ENCODE measurements at places on chromosomes 5 and 9.

DNA sequence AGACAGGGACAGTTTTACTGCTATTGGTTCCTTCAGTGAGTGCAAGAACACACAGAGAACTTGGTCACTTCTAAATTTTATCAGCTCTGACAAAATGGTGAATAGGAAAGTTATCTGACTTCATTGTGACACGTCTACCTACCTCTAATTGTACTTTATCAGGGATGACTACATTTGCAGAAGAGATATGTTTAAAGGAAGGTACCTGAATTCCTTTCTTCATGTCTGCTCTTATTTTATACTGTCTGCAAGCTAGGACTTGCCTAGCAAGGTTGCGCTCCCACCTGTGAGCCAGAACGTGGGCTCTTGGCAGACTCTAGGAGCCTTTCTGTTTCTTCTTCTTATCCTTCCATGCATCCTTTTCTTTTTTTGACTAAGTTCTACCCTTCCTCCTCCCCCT lies 1.6 kb downstream of the SLC27A6 start:
- no peak for DNase-seq

GRCh38 chr5:66142417-66142816 lies 1.7 kb upstream of the SREK1 start:
- no peak for DNase-seq

- no peak for DNase-seq
Observed at GRCh38 chr5:157574456-157575380, 857 bp downstream of the ADAM19 start.

GRCh38 chr5:177077335-177077734 lies 9.4 kb upstream of the FGFR4 start:
- DNase-seq, result no peak

DNA sequence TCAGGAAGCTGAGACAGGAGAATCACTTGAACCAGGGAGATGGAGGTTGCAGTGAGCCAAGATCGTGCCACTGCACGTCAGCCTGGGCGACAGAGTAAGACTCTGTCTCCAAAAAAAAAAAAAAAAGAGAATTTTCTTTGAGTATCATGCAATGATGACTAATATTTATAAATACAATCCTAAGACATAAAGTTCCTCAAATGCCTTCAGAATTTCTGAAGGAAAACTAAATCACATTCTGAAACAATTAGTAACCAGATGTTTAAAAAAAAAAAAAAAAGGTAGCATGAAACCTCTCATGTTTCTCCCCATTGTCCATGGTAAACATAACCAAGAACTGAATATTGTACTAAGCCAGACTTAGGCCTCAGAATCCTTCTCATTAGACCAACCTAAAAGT lies 23.1 kb downstream of the MLLT3 start:
- DNase-seq, result no peak

GRCh38 chr5:134097211-134097749 lies 17.2 kb upstream of the TCF7 start:
- no peak for DNase-seq

GRCh38 chr5:96124589-96124988 lies 162.9 kb upstream of the ELL2 start:
- DNase-seq, result no peak

DNA sequence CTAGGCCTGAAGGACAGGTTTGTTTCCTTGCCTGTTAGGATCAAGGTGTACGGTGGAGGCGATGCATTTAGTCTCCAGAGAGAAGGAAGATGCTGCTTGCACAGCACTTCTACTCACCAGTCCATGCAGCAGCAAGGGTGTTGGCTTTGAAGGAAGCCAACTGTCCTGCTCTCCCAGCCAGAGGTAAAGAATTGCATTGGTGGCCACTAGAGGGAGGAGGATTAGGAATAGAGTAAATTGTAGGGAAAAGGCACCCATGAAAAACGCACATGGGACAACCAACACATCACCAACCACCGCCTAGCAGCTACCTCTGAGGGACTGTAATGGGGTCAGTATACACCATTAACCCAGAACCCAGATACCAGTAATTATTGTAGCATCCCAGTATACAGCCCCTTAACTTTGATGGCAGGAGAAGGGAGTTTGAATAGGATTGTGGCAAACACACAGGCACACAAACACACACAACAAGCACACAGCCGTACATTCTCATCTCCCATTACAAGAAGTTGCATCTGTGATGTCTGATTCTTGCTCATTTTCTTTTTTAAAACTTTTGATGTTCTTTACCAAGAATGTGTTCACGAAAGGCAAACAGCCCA lies 267.7 kb downstream of the ADAMTS6 start:
- no peak for DNase-seq

DNA sequence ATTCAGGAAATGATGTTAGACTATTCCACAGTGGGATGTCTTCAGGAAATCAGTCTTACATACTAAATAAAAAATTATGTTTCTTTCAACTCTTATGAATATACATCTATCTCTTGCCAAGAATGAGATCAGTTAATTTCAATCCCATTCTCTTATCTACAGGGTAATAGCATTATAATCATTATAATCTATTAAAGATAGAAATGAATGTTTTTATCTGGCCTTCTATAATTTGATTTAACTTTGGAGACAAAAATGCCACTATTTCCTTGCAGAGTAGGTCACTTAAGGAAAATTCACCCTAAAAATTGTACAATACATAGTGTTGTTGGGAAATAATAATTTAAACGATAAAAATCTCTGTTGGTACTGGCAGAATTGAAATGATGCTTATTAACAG lies 96.4 kb downstream of the HOMER1 start:
- no peak for DNase-seq

- DNase-seq, result no peak
Observed at GRCh38 chr9:133825555-133826218, 87.5 kb upstream of the SARDH start.

DNA sequence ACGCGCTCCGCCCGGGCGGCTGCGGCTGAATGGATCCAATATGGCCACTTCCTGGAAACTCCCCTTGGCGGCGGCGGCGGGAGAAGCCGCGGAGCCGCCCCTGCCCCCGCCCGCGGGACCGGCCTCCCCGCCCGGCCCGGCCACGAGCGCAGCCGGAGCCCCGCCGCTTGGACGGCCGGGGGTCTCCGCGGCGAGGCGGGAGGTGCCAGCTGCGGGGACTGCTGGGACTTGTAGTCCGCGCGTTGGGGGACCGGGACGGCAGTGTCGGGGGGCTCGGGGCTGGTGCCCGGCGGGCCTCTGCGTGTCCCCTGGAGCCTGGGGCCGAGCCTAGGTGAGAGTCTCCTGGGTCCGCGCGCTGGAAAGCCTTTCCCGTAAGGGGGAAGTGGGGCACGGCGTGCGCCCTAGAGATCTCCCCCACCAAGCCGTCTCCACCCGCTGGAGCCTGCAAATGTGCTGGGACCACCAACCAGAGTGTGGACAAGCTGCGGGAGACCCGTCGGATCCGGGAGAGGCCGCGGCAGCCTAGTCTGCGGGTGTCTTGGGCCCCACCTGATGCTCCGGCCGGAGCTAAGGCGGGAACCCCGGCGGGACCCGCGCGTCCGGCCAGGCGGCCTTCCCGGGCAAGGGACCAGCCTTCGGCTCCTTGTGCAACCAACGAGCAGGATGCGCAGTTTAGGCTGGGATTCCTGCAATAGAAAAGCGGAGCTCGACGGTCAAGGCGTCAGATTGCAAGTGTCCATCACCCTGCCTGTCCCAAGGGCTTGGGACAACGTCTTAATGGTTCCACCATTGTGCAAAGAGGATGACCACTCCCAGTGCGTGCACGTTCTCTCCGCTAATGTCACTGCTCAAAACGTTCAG lies at the start of gene SEPTIN8:
Gene SEPTIN8 (minus strand): TSS at position 31 of the 861 bp plus-strand sequence. CDS start 102 bp downstream, outside the sequence.
- no peak for DNase-seq

GRCh38 chr9:129682381-129682780 lies 16.9 kb downstream of the PRRX2 start:
- no peak for DNase-seq

DNA sequence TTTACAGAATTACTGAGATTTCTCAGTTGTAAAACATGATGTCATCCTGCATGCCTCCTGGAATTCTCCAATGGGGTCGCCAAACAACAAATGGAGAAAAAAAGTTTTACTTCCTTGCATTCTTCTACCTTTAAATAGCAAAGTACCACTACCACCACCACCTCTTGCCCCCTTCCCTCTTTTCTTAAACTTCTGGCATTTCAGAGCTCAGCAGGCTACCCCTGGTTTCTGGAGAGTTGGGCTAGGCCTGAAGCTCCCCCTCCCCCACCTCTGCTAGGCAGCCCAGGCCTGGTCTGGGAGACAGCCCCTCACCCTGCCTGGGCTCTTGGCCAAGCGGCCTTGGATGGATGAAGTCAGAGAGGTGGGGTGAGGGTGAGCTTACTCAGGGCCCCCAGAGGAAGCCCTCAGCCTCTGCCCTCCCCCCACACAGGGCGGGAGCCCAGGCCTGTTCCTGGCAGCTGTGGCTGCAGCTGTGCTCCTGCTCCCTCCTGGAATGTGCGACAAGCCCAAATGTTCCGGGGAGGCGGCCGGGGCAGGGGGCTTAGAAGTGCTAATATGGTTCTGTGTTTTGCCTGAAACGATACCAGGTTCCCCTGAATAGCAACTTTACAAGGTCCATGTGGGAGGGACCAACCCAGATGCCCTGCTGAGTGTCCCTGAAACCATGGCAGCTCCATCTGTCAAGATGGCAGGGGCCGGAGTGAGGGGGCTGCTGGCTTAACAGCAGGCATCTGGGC lies 6.0 kb upstream of the CCIN start:
- DNase-seq, result no peak

- no peak for DNase-seq
Observed at GRCh38 chr5:82817897-82818676, 259.1 kb downstream of the TMEM167A start.

- DNase-seq, result no peak
Observed at GRCh38 chr5:99129768-99130501, 201.1 kb upstream of the CHD1 start.

DNA sequence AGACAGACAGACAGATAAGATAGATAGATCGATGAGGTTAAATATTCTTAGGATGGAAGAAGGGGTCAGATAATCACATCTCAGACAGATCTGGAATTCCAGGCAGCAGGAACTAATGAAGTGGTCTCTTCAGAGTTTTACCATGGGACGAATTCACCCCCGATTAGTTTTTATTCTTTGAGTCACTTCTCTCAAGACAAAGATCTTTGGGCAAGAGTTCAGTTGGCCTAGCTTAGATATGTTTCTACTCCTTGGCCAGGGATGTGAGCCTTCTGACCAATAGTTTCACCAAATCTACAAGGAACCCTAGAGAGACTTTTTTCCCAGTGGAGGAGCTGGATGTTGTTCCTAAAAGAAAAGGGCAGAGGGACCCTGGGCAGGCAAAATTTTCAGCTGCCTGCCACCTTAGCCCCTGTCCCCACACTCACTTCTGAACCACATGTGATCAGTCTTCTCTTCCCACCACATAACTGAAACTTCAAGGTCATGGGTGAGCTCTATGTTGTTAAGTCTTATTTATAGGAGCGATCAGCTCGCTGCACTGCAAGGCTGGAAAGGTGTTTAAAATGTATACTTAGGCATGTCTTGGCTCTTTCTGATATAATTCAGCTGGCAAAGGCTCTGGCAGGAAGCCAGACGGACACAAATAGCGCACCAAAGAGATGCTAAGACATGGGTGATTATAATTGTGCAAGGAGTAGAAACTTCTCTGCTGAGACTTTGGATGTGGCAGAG lies 132.9 kb downstream of the PALM2AKAP2 start:
- no peak for DNase-seq

GRCh38 chr5:4941957-4942830 lies 197.9 kb upstream of the ADAMTS16 start:
- no peak for DNase-seq

GRCh38 chr5:96636594-96636993 lies 25.6 kb upstream of the CAST start:
- no peak for DNase-seq

DNA sequence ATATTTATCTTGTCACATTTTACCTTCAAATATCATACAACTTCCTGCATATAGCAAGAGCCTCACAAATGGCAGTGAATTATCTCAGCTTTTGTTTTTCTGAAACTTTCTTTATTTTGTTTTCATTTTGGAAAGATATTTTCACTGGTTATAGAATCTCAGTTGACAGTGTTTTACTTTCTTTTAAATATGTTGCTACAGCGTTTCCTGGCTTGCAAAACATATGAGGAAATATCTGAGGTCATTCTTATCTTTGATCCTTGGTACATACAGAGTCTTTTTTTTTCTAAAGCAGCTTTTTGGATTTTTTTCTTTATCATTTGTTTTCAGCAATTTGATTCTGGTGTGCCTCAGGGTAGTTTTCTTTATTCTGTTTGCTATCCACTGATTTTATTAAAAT lies 77.6 kb upstream of the CEP78 start:
- no peak for DNase-seq

- no peak for DNase-seq
Observed at GRCh38 chr9:36803961-36804360, 230.1 kb downstream of the PAX5 start.

GRCh38 chr9:106450549-106450948 lies 412.4 kb upstream of the ZNF462 start:
- no peak for DNase-seq

DNA sequence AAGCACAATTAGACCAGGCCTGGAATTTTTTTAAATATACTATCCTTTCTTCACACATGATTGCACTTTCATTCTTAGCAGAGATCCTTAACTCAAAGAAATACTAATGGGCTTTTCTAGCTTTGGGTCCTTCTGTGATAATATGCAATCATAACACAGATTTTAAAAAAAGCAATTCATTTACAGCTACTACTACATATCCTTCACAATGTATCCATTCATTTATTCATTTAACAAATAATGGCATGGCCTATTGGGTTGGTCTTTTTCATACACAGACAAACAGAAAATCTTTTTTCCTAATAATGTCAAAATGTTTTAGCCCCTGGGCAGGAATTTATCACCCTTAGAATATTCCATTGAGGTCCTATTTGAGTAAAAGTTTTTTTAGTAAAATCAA lies 47.0 kb downstream of the SAXO1 start:
- no peak for DNase-seq

DNA sequence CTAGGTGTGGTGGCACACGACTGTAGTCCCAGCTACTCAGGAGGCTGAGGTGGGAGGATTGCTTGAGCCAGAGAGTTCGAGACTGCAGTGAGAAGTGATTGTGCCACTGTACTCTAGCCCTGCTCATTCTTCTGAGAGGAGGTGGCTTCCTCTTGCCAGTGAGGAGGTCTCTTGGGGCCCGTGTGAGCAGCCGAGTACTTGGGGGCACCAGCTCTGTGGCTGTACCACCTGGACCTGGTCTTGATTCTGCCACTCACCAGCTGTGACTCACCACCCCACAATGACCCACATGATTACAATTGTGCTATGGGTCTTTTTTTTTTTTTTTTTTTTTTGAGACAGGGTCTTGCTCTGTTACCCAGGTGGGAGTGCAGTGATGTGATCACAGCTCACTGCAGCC lies 18.0 kb upstream of the CRB2 start:
- no peak for DNase-seq

GRCh38 chr9:7289773-7290172 lies 509.8 kb downstream of the DMAC1 start:
- DNase-seq, result no peak

Measured in CMK (cell line).